Stimulated activated CD4-positive, alpha-beta T cell treated with anti-CD3 and anti-CD28 coated beads, Interleukin-1b, Interleukin-23, amount 100 ng/mL, for 48 hours (primary cell): ENCODE measurements at places on chromosomes 12 and 14.

GRCh38 chr14:79418649-79419415, 792.5 kb downstream of the DIO2 start:
- DNase-seq = no peak

- DNase-seq = no peak
Observed at GRCh38 chr12:111180426-111181142, 188.3 kb downstream of the PHETA1 start.

DNA sequence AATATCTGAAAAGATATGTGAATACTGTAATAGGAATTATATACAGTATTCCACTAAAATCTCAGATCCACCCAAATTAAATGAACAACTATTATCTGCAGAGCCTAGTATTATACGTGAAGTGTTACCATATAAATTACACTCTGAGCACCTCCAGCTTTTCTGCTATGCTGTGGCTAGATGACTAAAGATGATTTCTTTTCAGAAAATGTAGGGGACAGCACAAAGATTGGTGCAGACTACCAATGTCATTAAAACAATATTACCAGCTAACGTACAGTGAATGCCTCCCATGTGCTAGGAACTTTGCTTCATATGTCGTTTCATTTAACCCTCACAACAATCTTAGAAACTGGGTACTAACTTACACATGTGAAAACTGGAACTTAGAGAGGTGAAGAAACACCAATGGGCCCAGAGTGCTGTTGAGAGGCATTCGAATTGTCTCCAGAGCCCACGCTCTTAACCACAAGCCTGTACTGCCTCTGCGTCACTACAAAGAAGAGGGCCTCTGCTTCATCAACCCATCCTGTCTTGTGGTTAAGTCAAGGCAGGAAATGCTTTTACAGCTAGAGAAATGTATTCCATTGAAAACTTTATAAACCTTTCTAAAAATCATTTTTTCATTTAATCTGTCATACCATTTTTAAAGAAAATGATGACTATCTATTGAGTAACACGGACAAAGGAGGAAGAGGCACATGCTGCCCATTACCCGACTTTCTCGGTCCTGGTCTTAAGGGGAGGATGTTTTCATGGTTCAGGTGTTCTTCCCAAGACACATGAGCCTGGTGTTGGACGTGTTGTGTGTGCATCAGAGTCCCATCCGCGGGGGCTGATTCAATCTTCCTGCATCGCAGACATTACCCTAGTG, 1.3 kb downstream of the GPR65 start:
- peak; percentile 78 for DNase-seq

DNA sequence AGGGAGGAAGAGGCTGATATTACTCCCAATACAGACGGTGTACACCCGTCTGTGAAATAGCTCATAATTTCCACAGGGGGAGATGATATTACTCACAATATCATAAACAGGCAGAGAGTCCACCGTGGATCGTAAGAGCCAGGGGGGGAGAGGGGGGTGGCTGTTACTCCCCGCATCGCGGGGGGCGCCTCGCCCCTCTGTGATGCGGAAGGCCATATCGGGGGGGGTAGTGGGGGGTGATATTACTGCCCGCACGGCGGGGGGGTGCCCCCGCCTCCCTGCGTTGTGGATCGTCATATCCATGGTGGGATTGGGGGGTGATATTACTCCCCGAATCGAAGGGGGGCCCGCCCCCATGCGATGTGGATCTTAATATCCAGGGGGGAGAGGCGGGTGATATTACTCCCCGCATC, 91.9 kb downstream of the FRMD6 start:
- DNase-seq = no peak

DNA sequence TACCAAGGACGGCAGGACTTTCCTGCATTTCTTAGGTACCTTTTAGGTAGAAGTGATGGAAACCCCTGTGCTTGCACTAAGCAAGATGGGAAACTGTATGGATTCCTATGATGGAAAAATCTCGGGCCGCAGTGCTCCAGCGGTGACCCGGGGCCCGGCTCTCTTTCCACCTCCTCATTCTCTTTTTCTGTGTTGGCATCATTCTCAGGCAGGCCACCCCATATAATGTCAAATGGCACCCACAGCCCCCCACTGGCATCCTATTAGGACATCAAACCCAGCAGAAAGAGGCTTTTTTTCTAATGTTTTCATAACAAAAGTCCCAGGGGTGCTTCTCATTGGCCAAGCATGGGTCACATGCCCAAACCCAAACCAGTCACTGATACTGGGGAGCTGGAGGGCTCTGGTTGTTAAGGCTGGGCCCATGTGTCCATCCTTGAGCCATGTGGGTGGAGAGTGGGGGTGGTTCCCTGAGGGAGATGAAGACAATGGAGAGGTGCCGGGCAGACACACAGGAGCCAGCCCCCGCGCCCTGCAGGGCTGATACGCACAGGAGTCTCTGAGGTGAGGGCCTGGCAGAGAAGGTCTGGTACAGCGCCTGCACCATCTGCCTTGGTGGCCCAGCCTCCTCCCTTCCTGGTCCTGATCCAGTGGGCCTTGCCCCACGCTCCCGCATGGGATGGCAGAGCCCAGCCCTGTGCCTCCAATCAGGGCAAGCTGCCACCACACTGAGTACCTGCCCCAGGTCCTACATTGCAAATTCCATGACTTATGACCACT, 142.1 kb downstream of the CALM1 start:
- no peak for DNase-seq

DNA sequence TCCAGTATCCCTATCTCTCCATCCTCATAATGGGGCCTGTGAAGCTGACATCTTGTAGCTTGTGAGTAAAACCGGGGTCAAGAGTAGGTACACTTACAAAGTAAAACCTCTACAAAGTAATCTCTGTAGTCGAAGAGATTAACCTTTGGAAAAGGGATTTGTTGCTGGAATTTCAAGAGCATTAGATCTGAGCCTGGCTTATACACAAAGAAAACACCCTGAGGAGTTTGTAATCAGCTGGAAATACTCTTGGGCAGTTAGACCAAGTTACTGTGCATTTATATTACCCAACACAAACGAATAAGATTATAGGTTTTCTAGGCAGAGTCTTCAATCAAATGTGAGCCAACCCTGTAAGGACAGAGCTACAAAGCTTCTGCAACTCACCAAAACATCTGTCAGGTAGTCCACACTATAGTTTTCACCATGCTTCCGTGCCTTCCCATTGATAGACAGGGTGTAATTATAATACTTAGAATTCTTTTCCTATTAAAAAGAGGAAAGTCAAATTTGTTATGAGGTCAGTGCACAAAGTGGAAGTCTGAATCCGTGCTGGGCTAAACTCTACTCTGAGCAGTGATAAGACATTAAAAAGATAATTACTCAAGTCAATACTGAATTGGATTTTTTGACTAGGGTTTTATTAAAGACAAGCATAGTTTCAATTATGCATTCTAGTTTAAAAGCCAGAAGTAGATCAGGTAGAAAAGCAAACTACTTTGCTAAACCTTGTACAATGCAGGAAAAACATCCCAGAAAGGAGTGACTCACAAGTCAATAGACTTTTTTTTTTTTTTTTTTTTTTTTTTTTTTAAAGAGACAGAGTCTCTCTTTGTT, 14.6 kb downstream of the GNS start:
- DNase-seq = no peak

GRCh38 chr12:121499929-121500793, 80.7 kb downstream of the KDM2B start:
- peak; percentile 66 for DNase-seq

- DNase-seq = no peak
Observed at GRCh38 chr14:21205678-21206581, 50.1 kb upstream of the OR5AU1 start.
